RKO (cell line): ENCODE measurements at places on chromosomes 3 and 15.
A peak's percentile ranks its signal among the peaks of the same experiment; 100 is the strongest.

DNA sequence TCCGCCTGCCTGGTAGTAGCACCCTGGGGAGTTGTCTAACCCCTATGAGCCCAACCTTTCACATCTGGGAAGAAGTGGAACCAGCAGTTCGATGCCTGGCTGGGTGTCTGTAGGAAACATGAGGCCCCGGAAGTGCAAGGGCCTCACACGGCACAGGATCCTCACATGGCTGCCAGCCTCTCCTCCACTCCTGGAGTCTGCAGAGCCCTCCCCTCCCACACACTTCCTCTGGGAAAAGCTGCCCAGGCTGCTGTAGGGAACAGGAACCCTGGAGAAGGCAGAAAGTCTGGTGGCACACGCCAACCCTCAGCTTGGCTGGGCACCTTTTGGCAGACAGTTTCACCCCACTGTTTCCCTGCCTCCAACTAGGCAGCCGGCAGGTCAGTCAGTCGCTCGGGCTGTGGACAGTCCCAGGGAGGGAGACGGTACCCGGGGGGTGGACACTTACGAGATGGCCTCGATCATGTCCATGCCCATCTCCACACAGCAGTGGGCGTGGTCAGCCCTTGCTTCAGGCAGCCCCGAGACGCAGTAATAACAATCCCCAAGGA is 118.4 kb downstream of the ADCY5 start:
- no peak for DNase-seq

- no peak for DNase-seq
These were observed 68.8 kb upstream of the SLC12A8 start for GRCh38 chr3:125281381-125281780.

- DNase-seq, result no peak
These were observed 331.2 kb upstream of the TBL1XR1 start for GRCh38 chr3:177528306-177529070.

DNA sequence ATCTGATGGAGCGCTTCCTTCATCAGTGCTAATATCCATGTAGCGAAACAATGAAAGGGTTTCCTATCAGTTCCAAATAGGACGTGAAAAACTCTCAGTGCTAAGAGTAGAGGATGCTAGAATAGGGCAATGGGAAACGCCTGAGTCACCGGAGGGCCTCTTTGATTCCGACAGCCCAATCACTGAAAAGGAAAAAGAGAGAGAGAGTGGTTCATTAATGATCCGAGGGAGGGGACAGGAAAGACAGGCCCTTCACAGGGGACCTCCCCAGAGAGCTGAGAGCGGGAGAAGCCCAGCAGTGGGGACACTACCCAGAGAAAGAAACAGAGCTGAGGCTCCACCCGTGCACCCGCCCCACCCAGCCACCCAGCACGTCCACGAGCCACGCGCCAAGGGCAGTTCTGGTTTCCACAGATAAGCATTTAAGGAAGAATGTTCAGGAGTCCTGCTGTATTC is 76.9 kb downstream of the RPN1 start:
- no peak for DNase-seq

GRCh38 chr3:21694506-21694905 is 56.5 kb downstream of the ZNF385D start:
- no peak for DNase-seq

DNA sequence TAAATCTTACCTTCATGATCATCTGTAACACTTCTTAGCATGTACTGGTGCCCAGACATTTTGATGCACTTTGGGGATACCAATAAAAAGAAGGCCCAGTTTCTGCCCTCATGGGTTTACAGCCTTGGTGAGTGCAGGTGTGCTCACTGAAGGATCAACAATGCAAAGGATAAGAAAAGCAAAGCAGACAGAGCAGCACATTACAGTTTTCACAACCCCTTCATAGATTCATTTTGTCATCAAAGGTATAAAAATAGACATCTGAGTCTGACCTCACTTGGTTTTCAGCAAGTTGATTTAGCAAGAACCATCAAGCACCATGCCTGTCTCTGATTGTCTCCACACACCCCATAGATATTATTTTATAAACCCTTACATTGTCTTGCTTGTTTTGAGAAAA is 77.6 kb downstream of the BFSP2 start:
- DNase-seq, result no peak

GRCh38 chr3:78764634-78765033 is 1003.2 kb downstream of the ROBO1 start:
- DNase-seq, result no peak

- no peak for DNase-seq
These were observed 235.0 kb upstream of the KBTBD8 start for GRCh38 chr3:66762916-66763693.

DNA sequence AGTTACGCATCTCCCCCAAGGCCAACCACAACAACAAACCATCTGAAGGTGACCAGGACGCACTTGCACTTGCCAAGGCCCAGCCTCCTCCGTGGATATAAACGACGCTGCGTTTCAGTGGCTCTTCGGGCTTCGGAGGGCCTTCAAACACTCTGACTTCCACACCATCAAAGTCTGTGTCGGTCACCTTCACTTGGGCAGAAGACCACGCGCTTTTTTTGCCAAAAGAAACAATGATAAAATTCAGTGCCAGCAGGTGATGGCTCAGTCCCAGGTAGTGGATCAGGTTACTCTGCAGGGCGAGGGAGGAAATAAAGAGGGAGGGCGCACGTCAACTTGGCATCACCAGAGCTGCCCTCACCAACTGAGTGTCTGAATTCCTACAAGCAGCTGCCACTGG is 63.0 kb downstream of the NCEH1 start:
- no peak for DNase-seq

GRCh38 chr3:23390989-23391553 is 187.9 kb downstream of the UBE2E2 start:
- DNase-seq, result no peak

DNA sequence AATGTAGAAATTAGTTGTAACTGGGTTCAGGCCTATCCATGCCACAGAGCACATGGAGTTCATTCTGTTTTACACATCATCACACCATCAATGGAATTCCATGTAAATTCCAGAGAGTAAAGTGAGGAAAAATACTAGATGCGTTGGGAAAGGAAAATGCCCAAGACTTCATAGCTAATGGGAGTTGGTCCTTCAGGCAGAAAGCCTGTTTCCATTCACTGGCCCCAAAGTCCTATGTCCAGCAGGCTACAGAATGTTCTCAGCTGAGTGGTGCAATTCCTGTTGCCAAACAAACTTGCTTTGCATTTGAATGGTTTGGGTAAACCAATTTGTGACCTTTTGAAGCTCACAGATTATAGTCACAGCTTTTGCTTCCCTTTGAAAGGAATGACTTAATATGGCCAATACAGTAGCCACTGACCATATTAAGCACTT is 164.6 kb upstream of the PFN2 start:
- no peak for DNase-seq

DNA sequence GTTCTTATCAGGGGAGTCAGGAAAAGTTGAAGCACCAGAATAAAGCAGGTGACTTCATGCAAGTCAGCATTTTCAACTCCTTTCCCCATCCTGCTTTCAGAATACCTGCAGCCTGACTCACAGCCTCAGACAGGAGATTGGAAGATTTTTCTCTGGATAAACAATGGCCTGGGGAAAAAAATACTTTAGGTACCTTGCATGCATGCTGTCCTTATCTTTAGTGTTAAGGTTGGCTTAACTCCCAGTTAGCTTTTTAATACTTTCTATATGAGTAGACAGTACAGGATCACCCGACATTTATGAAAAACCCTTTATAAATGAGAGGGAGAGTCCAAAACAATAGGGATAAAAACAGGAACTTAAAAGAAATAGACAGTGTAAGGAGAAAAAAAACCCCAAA is 53.6 kb downstream of the PAK2 start:
- no peak for DNase-seq

DNA sequence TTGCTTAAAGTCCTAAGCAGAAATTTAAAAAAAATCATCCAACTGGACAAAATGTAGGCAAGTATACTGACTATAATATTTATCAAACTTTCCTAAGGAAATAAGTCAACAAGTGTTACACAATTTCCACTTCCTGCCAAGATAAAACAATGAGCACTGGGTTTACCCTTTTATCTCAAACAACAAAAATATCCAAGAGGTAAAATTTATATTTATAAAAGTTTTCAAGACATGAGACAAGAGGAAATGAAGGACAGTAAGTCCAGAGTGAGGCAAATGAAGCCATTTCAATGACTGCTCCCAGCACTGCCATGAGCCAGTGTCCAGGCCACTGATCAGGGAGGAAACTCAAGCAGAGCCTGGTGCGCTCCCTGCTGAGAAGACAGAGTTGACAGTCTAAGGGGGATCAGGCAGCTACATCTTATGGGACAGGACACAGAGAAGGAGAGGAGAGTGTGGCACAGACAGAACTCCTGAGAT is 439.4 kb downstream of the RAP2B start:
- DNase-seq, result no peak

GRCh38 chr3:30779686-30780287 is 114.7 kb downstream of the GADL1 start:
- peak; percentile 32 for DNase-seq

DNA sequence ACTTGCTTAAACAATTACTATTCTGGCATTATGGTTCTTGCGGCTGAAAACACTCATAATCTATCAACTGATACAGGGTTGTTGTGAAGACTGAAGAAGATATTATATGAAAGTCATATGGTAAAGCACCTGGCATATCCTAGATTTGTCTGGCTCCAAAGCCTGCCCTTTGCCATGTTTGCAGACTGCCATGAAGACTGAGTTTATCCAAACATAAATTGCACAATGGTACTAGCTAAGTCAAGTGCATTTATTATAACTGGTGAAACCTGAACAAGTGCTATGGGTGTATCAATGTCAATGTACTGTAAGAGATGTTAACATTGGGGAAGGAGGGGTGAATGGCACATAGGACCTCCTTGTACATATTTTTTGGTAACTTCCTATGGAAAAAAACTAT is 87.4 kb upstream of the MEX3B start:
- DNase-seq, result no peak

GRCh38 chr3:126954141-126954842 is 28.6 kb upstream of the PLXNA1 start:
- DNase-seq, result no peak

GRCh38 chr3:9110316-9110715 is 139.1 kb downstream of the SRGAP3 start:
- no peak for DNase-seq

DNA sequence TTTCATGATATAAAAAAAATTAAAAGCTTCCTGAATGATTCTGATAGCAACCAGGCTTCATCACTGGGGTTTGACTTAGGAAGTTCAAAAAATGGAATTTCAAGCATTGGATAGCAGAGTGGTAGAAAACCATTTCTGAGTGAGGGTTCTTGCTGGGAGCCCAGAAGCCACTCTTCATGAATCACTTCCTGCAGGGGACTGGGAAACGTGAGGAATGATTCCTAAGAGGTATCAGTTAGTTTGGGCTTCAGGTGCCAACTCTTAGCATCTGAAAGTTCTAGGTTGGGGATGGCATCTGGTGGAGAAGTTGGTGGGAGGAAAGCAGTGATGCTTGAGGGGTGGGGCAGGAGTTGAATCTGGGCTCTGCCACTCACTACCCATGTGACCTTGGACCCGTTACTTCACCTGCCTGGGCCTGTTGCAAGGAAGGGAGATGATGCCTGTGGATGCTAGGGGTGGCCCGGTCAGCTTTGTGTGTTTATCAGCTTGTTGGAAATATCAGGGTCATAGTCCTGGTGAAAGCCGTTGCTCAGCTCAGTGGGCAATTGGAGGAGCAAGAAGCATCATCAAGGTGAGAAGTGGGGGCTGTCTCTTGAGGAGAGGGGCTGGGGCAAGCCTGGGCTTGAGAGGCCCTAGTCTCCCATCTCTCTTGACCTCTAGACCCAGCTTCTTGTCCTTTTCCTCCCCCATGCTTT is 37.0 kb upstream of the TNFAIP8L3 start:
- DNase-seq, result no peak

GRCh38 chr3:131007782-131008181 is 18.8 kb downstream of the ASTE1 start:
- no peak for DNase-seq

DNA sequence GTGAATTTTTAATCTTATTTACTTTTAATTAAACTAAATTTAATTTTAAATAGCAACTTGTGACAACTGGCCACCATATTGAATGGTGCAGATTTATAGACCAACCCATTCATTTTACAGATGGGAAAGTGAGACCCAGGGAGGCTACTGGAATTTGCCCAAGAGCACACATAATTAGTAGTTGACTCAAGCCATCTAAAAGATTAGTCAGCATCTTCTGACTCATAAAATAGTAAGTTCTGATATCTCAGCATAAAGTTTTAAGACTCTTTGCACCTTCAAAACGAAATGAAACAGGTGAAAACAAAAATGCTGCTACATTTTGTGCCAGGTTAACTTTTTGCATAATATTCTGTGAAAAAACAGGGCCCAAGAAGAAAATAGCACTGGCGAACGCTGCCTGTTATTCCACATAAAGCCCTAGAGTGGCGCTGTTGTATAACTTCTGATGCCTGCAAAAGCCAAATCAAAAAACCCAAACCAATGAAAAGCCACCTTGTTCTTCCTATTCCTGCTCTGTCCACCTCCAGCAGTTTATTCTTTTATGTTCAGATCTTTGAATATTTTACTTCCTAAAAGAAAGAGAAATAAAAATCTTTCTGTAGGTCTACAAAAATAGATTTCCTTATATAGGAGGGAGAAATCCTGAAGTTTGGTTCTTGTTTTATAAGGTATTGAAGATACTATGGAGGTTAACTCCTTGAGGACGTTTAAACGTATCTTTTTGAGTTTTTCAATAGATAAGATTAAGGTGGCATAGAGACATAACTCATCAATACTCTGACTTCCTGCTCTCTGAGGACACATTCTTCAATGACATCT is 62.8 kb downstream of the OTOL1 start:
- DNase-seq, result peak; percentile 85

DNA sequence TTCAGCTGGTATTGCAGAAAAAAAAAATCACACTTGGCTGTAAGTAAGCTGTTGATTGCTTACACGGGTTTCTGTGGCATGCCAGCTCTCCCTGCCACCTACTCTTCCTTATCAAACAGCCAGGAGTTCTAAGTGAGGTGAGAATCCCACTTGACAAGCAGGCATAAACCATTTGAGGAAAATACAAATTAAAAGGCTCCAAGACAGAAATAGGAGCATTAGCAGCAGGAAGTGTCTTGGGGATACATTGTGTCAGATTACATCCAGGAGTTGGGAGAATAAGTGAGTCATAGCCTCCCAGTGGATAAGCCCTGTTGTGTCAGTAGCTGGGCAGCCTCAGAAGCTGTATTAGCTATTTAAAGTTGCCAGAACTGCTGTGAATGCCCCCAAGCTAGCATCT is 256.0 kb downstream of the CNTN4 start:
- DNase-seq, result peak; percentile 63
